Epithelial cell of umbilical artery (primary cell): ENCODE measurements at places on chromosomes 6 and 20. TPM values are rescaled to one million over a fixed set of nuclear protein-coding genes. Genes with fewer than 3 reads are reported as not detected.

ASIP gene
- not detected in 2 replicates for total RNA-seq

SF3B5 gene
- 78.9 and 129 TPM in 2 replicates for total RNA-seq

REM1 gene
- not detected in 2 replicates for total RNA-seq

CDH4 gene
- total RNA-seq = under 0.01 and 0.46 TPM in 2 replicates

COX4I2 gene
- total RNA-seq = not detected in 2 replicates

THBD gene
- total RNA-seq = 11.7 and 32.7 TPM in 2 replicates

PRSS16 gene
- not detected in 2 replicates for total RNA-seq

TMEM170B gene
- 3.6 and 6.1 TPM in 2 replicates for total RNA-seq

TCF21 gene
- under 0.01 and 0.15 TPM in 2 replicates for total RNA-seq

ID4 gene
- under 0.01 TPM in 1 of 2 replicates, not detected in the other for total RNA-seq

PRDM1 gene
- total RNA-seq = 0.30 and 1.3 TPM in 2 replicates

RCAN2 gene
- total RNA-seq = 0.32 TPM in 1 of 2 replicates, not detected in the other

FAM217A gene
- total RNA-seq = not detected in 2 replicates

ADGRB3 gene
- under 0.01 TPM in 2 replicates for total RNA-seq

POU3F2 gene
- total RNA-seq = not detected in 2 replicates

POLR1C gene
- total RNA-seq = 51.5 and 51.6 TPM in 2 replicates

RPS6KA2 gene
- total RNA-seq = 68.8 and 74.4 TPM in 2 replicates

HAO1 gene
- total RNA-seq = not detected in 2 replicates

TFAP2C gene
- under 0.01 TPM in 1 of 2 replicates, not detected in the other for total RNA-seq

TNXB gene
- total RNA-seq = under 0.01 and 0.15 TPM in 2 replicates

PAK5 gene
- not detected in 2 replicates for total RNA-seq

SLC35D3 gene
- under 0.01 TPM in 1 of 2 replicates, not detected in the other for total RNA-seq

SLC29A1 gene
- 51.7 and 68.9 TPM in 2 replicates for total RNA-seq

SLC32A1 gene
- not detected in 2 replicates for total RNA-seq

GDAP1L1 gene
- total RNA-seq = not detected in 2 replicates

SLCO4A1 gene
- total RNA-seq = 3.6 and 5.9 TPM in 2 replicates

CLDN20 gene
- total RNA-seq = 0.30 TPM in 1 of 2 replicates, not detected in the other

KDM1B gene
- 7.1 and 10.9 TPM in 2 replicates for total RNA-seq

TENT5A gene
- total RNA-seq = 8.1 and 8.4 TPM in 2 replicates

RIPPLY2 gene
- total RNA-seq = not detected in 2 replicates

RSPH4A gene
- under 0.01 TPM in 1 of 2 replicates, not detected in the other for total RNA-seq

CDC25B gene
- 10.7 and 14.9 TPM in 2 replicates for total RNA-seq

MCCD1 gene
- total RNA-seq = not detected in 2 replicates
